CD4-positive, alpha-beta T cell treated with Interleukin-15 for 1 hour (primary cell): ENCODE measurements at places on chromosomes 2 and 18.

DNA sequence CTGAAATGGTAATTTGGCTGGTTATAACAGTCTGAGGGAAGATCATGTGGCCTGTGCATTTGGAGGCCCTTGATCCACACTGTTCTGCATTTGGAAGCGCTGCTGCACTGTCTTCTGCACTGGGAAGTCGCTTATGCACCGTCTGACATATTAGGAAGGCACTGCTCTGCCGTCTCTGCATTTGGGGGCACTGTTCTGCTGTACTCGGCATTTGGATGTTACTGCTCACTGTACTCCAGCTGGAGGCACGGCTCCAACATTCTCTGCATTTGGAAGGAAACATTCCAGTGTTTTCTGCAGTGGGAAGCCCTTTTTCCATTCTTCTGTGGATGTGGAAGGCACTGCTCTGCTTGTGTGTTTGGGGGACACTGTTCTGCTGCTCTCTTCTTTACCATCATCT lies 9.6 kb upstream of the PROM2 start:
- DNase-seq: no peak

- no peak for DNase-seq
Observed at GRCh38 chr2:54161660-54162424, 46.4 kb downstream of the ACYP2 start.

GRCh38 chr2:224941960-224942359 lies 100.3 kb downstream of the DOCK10 start:
- no peak for DNase-seq

DNA sequence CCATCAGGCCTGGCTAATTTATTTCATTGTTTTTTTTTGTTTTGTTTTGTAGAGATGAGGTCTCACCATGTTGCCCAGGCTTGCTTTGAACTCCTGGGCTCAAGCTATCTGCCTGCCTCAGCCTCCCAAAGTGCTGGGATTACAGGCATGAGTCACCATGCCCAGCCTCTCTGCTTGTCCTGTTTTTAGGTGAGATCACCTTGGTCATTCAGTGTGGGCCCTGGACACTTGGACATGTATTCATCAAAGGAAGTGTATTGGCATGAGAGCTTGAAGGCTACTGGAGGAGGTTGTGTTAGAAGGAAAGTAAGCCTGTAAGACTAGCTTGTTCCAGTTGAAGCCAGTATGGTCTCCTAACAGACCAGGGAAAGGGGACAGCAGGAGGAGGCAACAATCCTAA lies 229.2 kb upstream of the RGPD4 start:
- DNase-seq: no peak

DNA sequence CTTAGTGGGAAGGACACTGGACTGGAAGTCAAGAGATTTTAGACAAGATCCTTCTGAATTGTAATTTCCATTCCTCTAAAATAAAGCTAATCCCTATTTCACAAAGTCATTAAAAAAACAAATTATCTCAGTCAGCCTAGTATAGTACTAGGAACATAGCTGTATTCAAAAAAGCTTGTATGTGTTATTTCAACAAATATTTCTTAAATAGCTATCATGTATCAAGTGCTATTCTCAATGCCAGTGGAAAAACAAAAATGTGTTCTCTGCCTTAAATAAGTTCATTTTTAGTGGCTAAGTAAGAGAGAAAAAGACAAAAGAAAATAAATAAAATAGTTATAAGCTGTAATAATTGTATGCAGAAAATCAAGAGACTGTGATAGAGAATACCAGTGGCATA lies 541.8 kb upstream of the CDH2 start:
- DNase-seq: no peak

DNA sequence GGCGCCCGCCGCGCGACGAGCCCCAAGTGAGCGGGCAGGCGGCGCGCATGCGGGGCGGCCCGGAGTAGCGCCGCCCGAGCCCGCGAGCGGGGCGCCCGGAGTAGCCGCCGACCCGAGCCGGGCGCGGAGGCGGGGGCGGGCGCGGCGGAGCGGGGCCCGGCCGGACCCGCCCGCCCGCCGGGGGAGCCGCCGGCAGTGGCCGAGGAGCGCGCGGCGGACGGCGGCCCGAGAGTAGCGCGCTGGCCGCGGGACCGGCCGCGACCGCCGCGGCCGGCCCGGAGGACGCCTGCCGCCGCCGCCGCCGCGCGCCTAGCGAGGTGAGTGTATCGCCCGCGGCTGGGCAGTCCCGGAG lies at the start of gene GALNT1:
TSS of gene GALNT1 (plus strand) at position 195 of the 352 bp plus-strand sequence. CDS start 72,923 bp downstream, outside the sequence.
- no peak for DNase-seq

DNA sequence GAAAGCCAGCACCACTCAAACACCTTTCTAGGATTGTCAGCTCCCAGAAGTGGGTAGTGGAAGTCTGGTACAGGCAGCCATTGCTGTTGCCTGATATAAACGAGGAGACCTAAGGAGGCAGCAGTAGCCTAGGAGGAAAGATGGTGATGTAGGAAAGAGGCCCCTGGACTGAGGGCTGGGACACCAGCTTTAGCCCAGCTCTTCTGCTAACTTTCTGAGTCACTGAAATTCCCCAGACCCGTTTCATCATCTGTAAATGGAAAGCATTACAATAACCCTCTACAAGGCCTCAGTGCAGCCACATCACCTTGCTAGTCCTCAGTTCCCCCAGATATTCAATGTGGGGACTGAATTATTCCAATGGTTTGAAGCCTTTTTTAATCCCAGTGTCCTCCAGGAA lies 336.5 kb downstream of the TNS1 start:
- no peak for DNase-seq

- no peak for DNase-seq
Observed at GRCh38 chr2:105261061-105261460, 19.5 kb downstream of the GPR45 start.

GRCh38 chr2:195838002-195838401 lies 181.0 kb downstream of the SLC39A10 start:
- DNase-seq: no peak

DNA sequence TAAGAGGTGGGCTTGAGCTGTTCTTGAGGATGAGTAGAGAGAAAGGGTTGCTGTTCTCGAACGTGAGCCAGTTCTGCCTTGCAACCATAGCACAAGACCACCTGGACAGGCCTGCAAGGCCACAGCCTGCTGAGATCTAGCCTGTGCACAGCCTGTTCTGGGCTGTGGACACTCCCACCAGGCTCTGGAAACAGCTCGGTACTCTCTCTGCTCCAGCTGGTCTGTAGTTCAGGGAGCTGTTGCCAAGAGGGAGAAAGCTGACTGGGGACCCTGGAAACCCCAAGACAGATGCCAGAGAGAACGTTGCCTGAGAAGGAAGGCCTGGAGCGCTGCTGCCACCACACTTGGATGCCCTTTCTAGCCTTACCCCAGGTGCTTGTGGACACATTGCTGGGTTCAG lies 69.8 kb downstream of the CTIF start:
- no peak for DNase-seq

DNA sequence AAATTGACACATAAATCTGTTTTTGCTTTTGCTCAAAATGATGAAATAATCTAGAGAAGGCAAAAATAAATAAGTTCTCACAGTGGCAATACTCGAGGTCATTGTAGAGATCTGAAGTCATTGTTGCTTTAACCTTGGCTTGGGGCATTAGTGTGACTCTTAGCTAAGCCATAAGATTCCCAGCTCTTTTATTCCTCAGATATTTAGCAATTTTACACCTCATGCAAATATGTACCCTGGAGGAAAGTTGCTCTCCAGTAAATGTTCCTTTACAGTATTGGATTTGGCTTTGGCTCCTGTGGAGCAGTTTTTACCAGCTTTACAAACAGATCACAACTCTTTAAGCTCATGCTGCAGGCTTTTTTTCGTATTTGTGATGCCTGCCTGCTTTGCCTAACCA lies 134.2 kb upstream of the NABP1 start:
- DNase-seq: no peak

DNA sequence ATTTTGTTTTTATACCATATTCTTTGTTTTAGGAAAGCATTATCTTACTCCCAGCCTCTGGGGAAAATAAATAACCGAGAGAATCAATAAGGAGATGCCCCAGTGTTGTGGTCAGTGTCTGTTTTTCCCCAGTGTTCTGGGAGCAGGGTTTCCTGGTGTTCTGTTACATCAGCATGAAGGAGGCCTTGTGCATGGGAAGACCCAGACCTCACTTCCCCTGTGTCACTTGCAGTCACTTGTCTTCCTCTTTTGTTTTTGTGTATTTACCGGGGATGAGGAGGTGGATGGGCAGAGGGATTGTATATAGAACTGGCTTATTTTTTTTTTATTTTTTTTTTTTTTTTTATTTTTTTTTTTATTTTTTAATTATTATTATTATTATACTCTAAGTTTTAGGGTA lies 45.0 kb upstream of the MGAT5 start:
- DNase-seq: no peak

- DNase-seq: no peak
Observed at GRCh38 chr2:219045937-219046550, 4.7 kb upstream of the CFAP65 start.

DNA sequence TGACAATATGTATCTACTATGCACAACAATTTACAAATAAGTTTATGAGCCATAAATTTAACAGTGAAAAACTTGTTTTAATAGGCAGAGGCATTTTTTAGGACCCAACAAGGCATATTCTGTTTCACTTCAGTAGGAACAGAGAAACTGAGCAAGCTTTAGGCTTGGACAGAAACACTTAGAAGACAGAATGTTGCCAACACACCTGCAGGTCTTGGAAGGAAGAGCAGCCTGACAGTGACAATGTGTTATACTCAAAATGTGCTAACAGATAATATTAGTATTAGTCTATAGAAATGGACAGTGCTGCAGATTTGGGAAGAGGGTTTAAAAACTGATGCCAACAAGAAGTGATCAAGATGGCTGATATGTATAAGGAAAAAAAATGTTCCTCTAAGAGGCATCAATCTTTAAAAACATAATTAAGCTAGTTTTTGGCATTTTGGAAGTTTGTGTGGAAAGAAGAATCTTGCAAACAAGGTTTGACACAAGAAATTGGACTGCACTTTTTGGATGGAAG lies 297.1 kb upstream of the FSIP2 start:
- DNase-seq: no peak

DNA sequence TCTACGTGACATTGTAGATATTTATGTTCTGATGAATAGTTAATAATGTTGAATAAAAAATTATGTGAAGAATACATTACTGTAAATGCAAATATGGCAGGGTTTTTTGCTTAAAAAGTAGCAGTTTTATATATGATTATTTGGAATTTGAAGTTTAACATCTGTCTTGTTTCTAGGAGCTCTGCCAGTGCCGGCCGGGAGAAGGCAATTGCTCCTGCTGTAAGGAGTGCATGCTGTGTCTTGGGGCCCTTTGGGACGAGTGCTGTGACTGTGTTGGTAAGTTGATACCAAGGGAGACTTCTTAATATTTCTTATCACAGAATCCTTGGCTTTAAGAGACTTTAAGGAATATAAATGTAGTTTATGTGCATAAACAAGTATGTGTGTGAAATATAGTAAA lies 25.2 kb downstream of the TWSG1 start:
- no peak for DNase-seq

GRCh38 chr2:133497270-133497893 lies 70.9 kb downstream of the NCKAP5 start:
- no peak for DNase-seq

DNA sequence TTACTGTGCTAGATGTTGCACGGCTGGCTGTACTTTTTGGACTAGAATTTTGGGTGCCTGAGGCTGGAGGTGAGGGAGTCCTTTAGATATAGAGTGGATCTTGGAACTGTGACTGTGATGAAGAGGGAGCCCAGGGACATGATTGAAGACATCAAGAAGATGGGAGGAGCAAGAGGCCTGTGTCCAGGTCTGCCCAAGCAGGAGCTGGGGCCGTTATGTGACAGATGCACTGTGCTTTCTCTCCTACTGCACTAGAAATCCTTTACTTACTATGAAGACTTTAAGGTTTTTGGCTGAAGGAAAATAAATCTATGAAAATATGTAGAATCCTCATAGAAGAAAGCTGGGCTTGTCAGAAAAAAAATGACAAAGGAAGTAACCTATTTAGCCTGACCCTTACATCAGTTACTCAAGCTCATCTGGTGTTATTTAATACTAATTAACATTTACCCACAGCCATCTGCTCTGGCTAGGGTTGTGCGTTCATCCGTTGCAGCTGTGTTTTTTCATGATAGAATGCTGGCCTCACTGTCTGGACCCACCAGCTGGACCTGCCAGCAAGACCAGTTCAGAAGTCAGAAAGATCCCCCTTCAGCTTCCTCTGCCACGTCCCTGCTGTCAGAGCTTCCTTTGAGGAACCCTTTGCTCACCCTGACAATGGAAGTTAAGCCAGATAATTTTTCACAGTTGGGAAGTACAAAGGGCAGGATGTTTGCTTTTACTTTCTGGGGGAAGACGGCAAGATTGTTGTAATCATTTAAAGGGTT lies 16.7 kb downstream of the TSN start:
- DNase-seq: no peak

DNA sequence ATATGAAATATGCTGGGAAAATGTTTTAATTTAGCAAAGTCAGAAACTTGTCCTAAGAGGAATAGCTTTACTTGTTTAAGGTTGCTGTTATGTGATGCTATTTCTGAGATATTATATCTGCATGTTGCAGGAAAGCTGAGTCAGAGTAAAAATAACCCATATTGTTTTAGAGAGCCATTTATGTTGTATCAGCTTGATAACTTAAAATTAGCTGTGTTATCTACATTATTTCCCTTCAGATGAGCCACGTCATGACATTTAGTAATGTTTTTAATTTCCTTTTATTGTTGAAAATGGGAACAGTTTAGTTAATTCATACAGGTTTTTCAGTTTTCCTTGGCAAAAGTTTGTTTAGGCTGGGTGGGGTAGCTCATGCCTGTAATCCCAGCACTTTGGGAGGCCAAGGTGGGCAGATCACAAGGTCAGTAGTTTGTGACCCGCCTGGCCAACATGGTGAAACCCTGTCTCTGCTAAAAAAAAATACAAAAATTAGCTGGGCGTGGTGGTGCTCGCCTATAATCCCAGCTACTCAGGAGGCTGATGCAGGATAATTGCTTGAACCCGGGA lies 55.8 kb downstream of the TTC27 start:
- DNase-seq: no peak

DNA sequence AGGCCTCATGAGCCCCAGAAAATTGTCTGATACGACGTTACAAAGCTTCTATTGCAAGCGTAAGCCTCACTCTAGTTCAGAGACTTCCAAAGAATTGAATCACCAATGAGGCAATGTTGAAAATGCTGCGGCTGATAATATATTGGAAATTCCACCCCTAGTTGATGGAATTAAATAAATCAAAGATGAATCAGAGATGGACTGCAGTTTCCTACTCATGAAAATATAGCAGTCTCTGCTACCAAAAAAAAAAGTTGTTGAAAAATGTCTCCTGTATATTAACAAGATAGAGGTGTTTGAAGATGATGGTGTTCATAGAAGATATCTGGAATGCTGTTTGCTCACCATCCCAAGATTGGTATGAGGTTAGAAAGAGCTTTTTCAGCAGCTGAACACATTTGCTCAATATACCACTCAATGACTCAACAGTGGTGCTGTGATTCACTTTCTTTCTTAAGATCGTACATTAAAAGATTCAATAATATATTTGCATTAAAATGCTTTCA lies 99.8 kb upstream of the ARHGAP28 start:
- no peak for DNase-seq

GRCh38 chr2:125596612-125597011 lies 1059.3 kb upstream of the GYPC start:
- no peak for DNase-seq
